ENCODE measurements at places on chromosomes 1 and 21. TPM values are rescaled to one million over a fixed set of nuclear protein-coding genes. Genes with fewer than 3 reads are reported as not detected.

Gene FNDC10
- total RNA-seq: 3.6 TPM

Gene ANKRD65
- 0.39 TPM for total RNA-seq

Gene UBL4B
- not detected for total RNA-seq

Gene TMEM81
- total RNA-seq: 1.7 TPM

Gene FCRLB
- 1.6 TPM for total RNA-seq

Gene ANGPTL7
- not detected for total RNA-seq

Gene LRRC53
- total RNA-seq: not detected

Gene RGS8
- not detected for total RNA-seq

Gene HLCS
- 49.8 TPM for total RNA-seq

Gene FHL3
- total RNA-seq: 26.9 TPM

Gene SPRR2G
- not detected for total RNA-seq

Gene OLFM3
- not detected for total RNA-seq
